ENCODE measurements at places on chromosomes 13 and 19.

- DNase-seq, result no peak
These were observed 5.6 kb downstream of the PCID2 start for GRCh38 chr13:113202912-113203311.

- no peak for DNase-seq
These were observed 158.1 kb upstream of the TSC22D1 start for GRCh38 chr13:44734201-44734707.

GRCh38 chr19:1004803-1005664 lies 4.8 kb downstream of the GRIN3B start:
- DNase-seq, result no peak

DNA sequence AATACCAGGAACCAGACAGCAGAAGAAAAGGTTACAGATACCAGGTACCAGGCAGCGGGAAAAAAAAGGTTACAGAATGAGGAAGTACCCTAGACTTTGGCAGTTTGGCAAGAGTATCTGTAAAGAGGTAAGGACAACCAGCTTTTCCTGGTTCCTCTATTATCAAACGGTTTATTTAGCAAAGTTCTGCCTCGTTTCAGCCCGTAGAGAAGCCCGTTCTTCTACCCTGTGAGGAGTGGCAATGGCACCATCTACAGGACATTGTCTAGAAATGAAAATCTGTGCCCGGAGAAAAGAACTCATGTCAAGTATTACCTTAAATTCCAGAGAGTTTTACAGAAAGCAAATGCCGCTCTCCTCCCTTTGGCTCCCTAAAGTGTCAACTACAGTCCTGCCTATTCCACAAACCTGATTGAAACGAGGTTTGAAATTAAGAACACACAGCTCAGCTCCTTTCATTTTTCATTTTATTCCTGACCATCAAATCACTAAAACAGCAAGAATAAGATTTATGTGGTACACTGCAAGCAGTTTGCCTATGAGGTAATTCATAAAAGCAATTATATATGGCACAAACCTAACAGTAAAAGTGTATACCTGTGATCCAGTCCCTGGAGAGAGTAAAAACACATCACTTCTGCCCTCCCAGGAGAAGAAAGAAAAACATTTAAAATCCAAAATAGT lies 226.3 kb downstream of the SLC7A1 start:
- no peak for DNase-seq

GRCh38 chr13:100543872-100544602 lies 44.6 kb downstream of the GGACT start:
- no peak for DNase-seq

DNA sequence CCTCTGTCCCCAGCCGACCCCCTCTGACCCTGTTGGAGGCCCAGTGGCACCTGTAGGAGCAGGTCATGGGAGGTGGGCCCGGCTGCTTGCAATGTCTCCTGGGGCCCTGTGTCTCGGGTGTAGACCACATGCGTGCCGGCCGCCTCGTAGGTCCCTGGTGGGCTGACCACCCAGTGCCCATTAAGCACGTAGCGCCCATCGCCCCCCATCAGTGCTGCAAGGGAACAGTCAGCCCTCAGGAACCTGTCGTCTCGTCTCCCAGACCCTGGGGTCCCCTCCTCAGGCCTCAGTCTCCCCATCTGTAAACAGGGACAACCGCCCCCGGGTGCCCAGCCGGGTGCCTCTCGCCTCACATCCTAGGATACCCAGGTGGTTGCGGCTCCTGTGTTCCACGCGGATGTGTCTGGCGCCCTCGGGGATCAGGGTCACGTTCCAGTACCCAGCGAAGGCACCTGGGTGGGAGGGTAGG lies 5.6 kb downstream of the ADAMTSL5 start:
- no peak for DNase-seq

- DNase-seq, result no peak
These were observed 19.1 kb downstream of the CEBPG start for GRCh38 chr19:33392341-33393285.

GRCh38 chr13:99489028-99489427 lies 12.2 kb upstream of the TM9SF2 start:
- DNase-seq, result no peak

GRCh38 chr19:34409189-34410164 lies 5.3 kb downstream of the PDCD2L start:
- DNase-seq, result no peak

DNA sequence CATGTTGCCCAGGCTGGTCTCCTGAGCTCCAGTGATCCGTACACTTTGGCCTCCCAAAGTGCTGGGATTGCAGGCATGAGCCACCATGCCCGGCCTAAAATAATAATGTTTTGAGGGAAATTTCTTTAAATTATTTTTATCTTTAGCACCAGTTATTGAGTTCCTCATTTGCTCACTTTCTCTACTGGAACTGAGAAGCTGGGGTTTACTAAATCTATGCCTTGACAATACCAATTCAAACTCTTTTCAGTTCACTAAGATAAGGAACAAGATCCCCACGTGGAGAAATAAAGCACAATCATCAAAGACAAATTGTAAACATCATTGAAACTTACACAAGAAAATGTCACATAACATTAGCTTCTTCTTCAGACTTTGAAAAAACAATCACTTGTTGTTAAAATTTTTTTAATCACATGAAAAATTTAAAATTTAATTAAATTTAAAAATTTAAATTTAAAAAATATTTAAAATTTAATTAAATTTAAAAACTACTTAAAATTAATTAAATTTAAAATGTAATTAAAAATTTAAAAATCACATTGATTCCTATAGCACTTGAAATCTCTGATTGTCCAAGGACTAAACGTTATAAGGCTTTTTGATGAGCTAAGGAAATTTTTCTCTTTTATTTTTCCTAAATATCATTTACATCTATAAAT lies 25.2 kb upstream of the XPO4 start:
- no peak for DNase-seq

DNA sequence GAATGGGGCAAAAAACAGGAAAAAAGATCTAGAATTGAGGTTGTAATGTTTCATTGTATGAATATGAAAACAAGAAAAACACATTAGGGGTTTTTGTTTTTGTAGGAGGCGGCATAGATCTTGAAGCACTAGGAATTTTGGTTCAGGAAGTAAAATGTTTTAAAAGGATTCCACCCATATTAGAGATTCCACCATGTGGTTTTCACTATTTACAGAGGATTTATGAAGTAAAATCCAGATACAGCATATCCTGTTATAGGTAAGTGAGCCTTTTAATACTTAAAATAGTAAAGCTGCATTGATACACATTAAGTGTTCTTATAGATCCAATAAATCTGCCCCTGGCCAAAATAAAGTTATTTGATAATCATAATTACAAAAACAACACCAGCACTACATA lies 61.4 kb downstream of the MICU2 start:
- DNase-seq, result no peak
